Fibroblast of skin of right quadriceps (primary cell): ENCODE measurements at places on chromosomes 11 and 22.
A peak's percentile ranks its signal among the peaks of the same experiment; 100 is the strongest.

DNA sequence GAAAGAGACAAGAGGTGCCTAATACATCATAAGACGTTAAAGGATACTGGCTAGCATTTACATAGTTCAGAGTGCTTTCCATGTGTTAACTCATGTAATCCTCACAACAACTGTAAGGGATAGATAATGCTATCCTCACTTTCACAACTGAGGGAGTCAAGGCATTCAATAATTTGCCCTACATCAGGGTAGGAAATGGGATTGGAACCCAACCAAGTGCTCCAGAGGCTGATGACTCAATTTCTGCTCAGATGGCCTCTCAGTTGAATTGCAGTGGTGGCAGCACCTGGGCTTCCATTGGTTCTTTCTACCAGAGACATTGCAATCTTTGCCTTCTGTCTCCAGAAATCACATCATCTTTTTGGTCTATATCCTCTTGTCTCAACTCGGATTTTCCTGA, 232.9 kb downstream of the ETS1 start:
- no peak for DNase-seq

GRCh38 chr22:25076336-25076735, 123.3 kb upstream of the CRYBB3 start:
- no peak for DNase-seq

GRCh38 chr11:112279901-112280267, 19.2 kb upstream of the PLET1 start:
- DNase-seq = peak; percentile 45

DNA sequence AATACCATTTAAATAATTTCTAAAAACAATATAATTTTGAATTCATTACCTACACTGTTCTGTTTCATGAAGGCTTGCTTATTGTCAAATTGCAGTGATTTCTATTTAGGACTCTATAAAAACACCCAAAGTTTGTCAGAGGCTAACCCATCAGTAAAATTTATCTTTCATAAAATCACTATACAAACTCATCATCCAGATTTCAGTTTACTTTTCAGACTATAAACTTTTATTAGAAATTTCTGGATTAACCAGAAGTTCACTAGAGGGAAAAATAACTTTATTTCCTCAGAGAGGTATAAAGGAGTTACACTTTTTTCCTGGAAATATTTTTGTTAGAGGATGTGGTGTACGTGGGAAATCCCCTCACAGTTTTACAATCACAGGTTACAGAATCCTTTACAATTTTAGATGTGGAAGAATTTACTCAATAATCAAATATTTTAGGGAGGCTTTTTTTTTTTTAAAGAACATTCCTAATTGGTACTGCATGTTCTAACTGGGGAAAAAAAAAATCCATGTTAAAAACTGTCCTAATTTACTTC, 176.7 kb downstream of the SWAP70 start:
- no peak for DNase-seq

DNA sequence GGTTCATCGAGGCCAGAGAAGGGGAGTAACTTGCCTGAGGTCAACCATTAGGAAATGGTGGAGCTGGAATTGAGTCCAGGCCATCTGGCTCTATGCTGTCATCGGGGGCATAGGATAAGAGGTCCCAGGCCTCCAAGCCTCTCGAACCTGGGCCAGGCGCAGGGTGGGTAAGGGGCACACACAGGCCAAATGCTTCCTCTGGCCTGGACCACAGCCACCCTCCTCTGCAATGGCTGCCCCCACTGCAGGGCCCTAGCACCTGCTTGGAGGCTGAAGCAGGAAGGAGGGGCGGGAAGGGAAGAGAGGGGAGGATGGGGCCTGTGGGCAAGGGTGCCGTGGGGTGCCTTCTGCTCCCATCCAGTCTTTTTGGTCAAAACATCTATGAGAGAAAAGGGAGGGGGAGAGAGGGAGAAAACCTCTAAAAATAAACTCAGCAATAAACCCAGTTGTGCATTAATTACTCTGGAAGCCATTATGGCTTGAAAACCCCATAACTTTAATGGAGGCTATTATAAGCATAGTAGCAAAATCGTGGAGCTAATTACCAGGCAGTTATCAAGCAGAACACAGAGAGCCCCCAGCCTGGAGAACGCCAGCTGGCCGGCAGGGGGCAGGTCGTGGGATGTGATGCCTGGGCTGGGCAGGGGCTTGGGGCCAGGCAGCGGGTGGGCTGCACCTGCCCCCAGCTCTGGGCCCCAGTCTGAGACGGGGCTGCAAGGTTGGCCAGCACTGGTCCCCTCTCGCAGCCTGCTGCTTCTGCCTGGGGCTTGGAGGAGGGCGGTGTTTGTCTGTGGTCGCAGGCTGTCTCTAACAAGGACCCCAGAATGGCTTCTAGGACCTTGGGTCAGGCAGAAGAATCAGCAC, 21.1 kb downstream of the B3GAT1 start:
- DNase-seq = no peak

DNA sequence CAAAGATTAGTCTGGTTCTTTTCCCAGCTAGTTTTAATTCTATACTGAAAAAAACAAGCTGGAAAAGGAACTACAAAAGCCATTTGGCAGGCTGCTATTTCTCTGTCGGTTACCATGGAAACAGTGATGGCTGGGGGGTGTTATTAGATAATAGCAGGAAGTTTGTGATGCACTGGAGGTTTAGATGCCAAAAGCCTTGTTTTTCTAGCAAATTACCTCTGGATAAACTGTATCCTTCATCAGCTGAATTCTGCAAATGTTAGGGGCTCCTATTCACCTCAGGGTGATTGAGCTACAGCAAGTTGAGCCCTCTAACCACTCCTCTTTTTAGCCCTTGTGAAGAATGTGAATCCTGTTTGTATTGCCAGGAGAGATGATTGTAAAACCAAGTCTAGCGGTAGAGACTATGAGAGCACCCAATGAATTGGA, 25.2 kb downstream of the ALKBH3 start:
- no peak for DNase-seq

GRCh38 chr22:49327411-49328117, 500.1 kb downstream of the BRD1 start:
- DNase-seq = no peak

GRCh38 chr22:48827904-48828555, 999.6 kb downstream of the BRD1 start:
- DNase-seq = no peak

- DNase-seq = no peak
Measured at GRCh38 chr11:73475549-73476095, 99.4 kb downstream of the RELT start.

GRCh38 chr11:15889363-15890030, 466.8 kb downstream of the SOX6 start:
- DNase-seq = no peak

DNA sequence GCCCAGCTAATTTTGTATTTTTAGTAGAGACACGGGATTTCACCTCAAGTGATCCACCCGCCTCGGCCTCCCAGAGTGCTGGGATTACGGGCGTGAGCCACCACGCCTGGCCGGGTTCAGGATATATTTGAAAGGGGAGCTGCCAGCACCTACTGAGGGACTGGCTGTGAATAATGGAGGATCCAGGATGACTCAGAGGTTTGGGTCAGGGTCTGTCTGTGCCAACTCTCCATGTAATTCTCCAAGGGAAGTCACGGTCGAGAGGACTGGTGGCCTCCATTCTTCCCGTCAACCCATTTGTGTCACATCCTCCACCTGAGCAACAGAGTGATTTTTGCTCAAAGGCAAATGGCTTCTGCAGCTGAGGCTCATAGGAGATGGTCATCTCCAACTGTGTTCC, 3.6 kb upstream of the ARRB1 start:
- DNase-seq = no peak

- no peak for DNase-seq
Measured at GRCh38 chr22:47225931-47226633, 463.6 kb downstream of the TBC1D22A start.

GRCh38 chr11:102591160-102591718, 33.9 kb downstream of the MMP20 start:
- no peak for DNase-seq

DNA sequence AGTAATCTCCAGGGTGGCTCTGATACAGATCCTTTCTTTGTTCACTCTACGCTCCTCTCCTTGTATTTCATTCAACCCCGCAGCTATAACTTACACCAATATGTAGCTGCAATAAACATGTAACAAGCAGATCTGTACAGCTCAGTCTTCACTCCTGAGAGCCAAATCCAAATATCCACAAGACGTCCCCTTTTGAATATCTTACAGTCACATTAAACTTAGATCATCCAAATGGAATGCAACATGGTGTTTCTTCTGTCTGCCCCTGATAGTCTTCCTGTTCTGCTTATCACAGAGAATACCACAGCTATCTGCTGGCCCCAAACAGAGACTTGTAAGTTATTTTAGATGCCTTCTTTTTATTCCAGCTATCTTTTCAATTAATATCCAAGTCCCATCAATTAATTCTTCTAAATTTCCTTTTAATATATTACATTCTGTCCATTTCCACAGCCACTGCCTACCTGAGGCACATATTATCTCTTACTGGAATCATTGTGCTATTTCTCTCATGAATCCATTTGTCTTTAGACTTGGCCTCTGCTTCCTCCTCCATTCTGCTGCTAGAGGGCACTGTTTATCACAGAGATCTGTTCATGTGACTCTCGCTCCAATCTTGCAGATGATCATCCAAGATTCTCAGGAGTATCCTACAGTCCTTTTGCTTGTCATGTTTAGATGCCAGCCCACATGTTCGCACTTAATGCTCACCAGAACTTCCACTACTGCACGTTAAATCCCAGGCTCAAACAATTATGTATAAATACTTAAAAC, 908.6 kb downstream of the NTM start:
- DNase-seq = peak; percentile 50

DNA sequence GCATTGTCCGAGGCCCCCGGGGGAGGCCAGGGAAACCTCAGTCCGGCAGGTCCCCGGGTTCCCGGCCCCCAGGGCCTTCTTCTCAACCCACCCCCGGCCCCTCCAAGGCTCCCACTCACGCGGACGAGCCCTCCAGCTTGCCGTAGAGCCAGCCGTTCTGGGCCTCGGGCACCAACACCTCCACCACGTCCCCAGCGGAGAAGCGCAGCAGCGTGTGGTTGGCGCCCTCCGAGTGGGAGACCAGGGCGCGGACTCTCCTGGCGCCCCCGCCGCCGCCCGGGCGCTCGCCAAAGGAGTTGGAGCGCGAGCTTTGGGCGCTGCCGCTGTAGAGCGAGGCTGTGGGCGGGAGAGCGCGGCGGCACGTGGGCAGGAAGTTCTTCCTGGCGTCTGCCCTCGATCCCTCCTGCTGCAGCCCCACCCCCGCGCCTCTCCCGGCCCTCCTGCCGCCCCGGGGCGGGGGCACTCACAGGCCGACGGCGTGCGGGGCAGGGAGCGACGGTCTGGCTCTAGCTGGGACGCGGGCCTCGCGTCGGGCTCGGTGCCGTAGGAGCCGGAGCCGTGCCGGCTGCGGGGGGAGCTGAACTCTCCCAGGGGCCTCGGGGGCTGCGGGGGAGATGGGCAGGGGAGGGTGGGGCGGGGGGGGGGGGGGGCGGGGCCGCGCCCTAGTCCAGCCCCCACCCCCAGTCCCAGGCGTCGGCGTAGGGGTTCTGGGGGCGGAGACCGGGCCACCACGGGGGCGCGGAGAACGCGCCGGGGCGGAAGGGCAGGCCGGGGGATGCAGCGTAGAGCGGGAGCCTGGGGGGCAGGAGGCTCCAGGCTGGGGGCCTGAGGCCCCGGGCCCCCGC, 4.9 kb upstream of the SLC16A8 start:
- no peak for DNase-seq

DNA sequence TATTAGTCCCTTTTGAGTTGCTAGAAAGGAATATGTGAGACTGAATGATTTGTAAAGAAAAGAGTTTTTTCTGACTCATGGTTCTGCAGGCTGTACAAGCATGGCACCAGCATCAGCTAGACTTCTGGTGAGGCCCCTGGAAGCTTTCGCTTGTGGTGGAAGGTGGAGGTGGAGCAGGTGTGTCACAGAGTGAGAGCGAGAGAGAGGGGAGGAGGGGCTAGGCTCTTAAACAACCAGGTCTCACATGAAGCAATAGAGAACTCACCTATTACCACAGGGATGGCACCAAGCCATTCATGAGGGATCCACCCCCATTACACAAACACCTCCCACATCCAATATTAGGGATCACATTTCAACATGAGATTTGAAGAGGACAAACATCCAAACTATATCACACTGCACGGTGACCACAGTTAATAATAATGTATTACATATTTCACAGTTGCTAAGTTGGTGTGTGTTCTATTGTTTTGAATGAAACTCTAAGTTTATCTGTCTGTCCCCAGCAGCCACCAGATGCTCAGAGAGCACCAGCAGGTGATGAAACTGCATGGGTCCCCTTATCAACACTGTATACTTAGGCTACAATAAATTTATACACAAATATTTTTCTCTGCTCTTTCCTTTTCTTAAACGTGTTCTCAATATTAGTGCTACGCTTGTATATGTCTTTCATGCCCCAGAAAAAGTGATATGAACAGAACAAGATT, 14.1 kb downstream of the ZFP91 start:
- DNase-seq = no peak

DNA sequence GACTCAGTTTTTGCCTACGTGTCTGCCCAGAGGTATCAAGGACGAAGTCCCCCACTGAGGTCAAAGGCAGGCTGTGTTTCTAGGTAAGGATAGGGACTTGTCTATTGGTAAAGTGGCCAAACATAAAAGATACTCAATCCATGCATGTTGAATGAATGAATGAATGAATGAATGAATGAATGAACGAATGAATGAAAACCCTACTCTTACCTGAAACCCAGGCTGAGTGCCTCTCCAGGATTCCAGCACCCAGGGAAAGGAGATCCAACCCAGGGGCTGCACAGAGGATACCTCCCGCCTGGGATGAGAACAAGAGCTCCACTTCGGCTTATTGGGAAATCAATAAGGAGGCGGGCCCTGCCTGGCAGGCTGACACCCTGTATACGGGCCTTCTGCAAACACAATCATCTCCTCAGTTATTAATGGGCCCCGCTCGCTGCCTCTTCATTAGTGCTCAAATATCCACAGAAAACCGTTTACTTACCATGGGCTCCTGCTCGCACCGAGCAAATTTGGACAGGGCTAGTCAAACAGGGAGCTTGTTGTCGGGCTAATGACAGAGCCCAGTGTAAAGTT, 177.4 kb downstream of the BUD13 start:
- no peak for DNase-seq

- DNase-seq = no peak
Measured at GRCh38 chr11:48073031-48073861, 92.9 kb downstream of the PTPRJ start.

- peak; percentile 31 for DNase-seq
Measured at GRCh38 chr22:27724709-27725108, 76.8 kb downstream of the MN1 start.

- DNase-seq = no peak
Measured at GRCh38 chr11:66541892-66542291, 4.0 kb downstream of the ZDHHC24 start.

DNA sequence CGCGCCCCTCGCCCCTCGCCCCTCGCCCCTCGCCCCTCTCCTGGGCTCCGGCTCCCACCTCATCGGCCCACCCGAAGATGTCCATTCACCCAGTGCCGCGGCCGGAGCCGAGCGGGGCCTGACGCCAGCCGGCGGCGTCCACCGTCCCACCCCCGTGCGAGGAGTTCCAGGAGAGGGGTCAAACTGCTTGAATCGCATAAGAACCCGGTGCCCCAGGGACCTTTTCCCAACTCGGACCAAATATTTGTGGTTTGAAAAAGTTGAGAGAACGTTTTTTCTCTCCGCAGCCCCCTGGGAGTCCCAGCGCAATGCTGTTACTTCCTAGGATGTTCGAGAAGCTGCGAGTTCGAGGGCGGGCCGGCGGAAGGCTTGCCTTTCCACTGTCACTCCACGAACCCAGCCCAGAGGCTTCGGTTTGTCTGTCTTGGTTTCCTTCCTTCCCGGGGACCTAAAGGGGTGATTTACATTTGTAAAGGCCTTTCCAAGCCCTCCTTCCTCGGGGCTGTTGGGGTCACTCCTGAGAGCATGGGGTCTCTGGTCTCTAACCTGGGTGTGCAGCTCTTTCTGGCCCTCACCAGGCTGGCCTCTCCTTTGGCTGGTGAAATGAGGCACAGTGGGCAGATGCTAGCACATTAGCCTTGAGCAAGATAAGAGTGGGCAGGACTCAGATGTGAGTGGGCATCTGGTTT, 38.0 kb downstream of the ETS1 start:
- DNase-seq = peak; percentile 25
